Non-pigmented ciliary epithelial cell (primary cell): ENCODE measurements at places on chromosomes 6 and 20.

DNA sequence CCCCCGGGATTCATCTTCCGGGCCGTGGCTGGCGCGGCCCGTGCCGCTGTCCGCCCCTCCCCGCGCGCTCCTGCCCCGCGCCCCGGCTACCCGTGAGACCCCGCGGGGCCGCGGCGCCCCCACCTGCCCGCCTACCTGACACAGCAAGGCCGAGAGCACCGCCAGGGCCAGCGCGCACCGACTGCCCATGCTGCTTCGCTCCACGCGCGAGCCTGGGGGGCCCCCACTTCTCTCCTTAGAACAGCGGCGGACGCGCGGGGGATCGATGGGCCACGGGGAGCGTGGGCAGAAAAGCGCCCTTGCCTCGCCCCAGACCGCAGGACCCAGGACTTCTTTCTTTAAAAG is 955 bp downstream of the DLL1 start:
- no peak for DNase-seq

DNA sequence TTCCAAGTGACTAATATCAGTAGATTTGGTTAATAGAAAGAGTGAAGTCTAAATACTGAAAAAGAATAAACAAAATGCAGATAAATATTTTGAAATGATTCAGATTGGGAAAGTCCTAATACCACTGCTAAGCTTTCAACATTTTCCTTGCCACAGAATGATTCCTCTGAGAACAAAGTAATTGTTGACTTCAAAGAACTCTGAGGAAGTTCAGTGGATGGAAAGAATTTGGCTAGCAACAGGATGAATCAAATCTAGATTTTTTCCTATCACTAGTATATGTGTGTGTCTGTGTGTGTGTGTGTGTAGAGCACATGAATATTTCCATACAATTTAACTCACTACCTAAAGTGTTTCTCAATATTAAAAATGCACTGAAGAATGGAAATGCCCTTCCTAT is 107.9 kb upstream of the PREP start:
- DNase-seq = no peak

DNA sequence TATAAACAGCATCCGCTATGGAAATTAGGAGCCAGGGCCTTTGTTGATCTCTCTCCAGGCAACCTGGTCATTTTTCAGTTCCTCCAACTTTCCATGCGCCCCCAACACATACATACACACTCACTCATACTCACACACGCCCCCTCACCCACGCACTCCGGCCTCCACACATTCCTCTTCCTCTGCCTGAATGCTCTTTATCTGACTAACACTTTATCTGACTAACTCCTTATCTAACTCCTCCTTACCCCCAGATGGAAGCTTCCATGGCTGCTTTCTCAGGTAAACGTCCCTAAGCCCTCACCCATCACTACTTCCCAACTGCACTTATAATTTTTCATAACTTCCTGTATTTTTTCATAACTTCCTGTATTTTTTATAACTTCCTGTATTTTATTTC is 17.4 kb downstream of the CASS4 start:
- no peak for DNase-seq

DNA sequence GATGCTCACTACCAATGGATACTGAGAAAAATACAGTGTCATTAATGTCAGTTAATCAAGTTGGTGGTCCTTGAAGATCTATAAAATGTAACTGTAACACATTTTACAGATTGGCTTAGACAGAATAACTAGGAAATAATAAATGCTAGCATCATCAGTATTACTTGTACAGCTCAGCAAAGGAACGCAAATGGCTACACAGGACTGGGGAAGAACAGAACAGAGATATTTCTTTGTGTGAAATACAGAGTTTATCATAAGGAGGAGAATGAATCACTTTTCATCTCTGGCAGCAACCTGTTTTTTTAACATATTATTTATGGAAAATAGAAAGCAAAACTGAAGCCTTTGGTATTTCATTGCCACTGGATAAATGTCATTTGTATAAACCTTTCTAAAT is 8.2 kb upstream of the QKI start:
- no peak for DNase-seq

- DNase-seq = no peak
Measured at GRCh38 chr6:111487661-111488060, 4.6 kb upstream of the REV3L start.

- no peak for DNase-seq
Measured at GRCh38 chr6:14276071-14276470, 158.5 kb downstream of the CD83 start.

DNA sequence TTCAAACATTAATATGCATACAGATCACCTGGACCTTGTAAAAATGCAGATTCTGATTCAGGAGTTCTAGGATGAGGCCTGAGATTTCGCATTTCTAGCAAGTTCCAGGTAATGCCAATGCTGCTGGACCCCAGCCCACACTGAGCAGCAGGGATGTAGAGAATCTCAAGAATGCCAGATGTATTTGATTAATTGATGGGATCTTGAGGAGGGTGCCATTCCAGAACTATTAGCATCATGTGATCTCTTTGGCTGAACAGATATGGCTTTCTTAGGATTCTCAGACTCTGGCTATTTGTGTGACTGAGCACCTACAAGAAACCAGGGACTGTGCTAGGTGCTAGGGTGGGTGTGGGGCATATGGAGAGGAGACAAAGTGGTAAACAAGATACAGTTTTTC is 16.5 kb upstream of the SNX3 start:
- DNase-seq = no peak

DNA sequence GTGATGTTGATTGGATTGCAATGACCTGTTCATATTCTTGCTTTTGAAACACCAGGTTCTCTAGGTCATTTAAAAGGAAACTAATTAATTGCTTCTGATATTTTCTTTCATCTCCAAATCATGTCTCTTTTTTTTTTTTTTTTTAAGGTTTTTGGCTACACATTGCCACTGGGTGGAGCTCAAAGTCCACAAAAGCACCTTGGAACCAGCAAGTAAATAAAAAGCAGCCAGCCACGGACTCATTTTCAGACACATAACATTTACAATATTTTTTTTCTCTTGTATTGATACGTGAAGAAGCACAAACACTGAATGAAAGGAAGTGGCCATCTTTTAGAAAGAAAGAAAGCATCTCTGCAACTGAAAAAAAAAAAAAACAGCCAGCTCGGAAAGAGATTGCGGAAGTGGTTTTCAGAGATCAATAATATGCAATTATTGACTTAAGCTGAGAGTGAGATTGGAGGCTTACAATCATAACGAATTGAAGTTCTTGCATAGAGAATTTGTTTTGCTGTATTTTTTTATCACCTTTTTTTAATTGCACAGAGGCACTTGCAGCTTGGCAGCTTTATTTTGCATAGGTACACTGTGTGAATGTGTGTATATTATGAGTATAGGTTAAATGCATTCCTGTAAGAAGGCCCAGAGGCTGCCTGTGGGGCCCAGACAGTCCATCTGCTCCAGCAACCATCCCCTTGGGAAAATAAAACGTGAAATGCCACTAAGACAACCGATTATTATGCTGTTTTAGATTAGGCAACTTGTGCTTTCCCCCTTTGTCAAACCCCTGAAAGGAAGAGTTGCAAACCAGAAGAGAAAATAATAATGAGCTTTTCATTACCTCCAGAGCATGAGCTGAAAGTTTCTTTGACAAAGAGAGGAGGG is 28.2 kb downstream of the CGA start:
- DNase-seq = peak; percentile 42

DNA sequence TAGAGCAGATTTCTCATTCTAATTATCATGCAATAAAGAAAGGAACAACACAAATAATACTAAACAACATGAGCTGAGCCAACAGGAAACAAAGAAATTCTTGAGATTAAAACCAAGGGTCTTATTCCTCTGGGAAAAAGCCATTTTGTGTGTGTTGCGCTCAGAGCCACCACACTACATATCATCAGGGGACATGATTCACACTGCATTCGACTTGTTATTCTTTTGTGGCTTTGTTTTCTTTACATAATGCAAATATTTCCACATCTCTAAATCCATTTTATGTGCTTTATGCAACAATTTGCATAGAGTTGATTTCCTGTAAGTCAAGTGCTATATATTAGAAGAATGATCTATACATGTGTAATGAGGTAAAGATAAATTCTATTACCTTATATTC is 719.6 kb downstream of the TBC1D32 start:
- no peak for DNase-seq

- no peak for DNase-seq
Measured at GRCh38 chr20:41623625-41624375, 5.6 kb upstream of the CHD6 start.

DNA sequence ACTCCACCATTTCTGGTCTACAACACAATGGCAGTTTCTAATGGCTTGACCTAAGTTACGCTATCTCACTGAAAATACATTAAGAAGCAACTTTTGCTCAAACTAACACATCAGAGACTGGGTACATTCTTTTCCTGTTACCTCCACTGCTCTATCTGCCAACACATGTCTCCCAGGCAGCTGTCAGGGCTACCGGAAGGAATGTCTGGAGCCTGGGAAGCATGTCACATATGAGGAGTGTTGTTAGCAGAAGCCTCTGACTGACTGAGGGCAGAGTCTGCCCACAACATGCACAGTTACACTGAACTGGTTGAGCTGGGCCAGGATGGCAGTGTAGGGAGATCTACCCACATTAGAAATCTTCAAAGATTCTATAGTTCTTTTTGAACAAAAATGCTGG is 264.5 kb downstream of the KIF16B start:
- DNase-seq = no peak

DNA sequence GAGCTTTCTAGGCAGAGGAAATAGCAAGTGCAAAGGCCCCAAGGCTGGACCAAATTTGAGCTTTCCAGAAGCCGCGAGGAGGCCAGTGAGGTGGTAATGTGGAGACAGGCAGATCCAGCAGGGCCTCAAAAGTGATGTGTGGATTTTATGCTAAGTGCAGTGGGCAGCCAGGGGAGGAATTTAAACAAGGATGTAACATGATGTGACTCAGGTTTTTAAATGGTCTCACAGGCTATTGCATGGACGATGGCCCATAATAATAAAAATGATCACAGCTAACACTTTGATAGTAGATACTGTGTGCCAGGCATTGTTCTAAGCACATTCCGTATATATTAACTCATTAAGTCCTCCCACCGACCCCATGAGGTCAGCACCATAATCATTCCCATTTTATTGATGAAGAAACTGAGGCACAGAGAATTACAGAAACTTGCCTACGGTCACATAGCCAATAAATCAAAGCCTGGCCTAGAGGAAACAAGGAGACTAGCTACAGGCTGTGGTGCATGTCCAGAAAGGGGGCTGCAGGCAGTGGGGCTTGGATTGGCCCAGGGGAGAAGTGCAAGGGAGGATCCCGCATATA is 18.0 kb upstream of the PREX1 start:
- DNase-seq = no peak

- no peak for DNase-seq
Measured at GRCh38 chr20:63220696-63221399, 4.9 kb upstream of the YTHDF1 start.

GRCh38 chr6:160455081-160455480 is 106.9 kb downstream of the SLC22A3 start:
- DNase-seq = no peak

DNA sequence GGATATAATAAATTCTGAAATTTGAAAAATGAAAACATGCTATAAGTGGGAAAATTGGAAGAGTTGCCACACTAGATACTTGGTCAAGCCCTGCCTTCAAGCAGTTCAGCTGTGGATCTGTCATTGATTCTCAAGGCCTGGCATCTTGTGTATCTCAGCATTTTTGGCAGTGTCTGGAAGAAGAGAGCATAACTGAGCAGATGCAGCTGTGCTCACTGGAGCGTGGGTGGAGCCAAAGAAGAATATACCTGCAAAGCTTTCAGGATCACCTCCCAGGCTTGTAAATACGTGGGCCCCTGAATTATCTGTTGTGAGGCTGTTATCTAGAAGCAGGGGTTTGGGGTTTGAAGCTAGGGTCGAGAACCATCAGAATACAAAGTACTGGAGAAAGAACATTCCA is 31.3 kb upstream of the CHD6 start:
- DNase-seq = no peak

GRCh38 chr6:131459005-131459404 is 114.0 kb upstream of the ARG1 start:
- DNase-seq = no peak

- DNase-seq = no peak
Measured at GRCh38 chr20:57003012-57003411, 263.4 kb downstream of the BMP7 start.

DNA sequence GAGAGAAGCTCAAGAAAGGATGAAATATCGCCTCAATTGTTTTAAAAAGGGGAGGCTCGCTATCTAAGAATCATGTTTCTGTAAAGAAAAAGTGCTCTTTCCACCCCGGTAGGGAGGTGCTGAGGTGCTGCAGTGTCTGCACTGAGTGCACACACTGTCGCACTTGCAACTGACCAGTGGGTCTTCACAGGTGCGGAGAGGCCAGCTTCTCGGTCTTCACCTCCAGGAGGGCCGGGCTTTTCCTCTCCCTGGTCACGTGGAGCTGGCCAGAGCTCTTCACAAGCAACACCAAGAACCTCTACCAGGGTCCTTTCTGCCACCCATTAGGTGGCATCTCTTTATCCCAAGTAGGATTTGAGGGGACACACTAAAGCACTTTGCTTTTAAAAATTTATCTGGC is 27.8 kb upstream of the TCFL5 start:
- DNase-seq = no peak

DNA sequence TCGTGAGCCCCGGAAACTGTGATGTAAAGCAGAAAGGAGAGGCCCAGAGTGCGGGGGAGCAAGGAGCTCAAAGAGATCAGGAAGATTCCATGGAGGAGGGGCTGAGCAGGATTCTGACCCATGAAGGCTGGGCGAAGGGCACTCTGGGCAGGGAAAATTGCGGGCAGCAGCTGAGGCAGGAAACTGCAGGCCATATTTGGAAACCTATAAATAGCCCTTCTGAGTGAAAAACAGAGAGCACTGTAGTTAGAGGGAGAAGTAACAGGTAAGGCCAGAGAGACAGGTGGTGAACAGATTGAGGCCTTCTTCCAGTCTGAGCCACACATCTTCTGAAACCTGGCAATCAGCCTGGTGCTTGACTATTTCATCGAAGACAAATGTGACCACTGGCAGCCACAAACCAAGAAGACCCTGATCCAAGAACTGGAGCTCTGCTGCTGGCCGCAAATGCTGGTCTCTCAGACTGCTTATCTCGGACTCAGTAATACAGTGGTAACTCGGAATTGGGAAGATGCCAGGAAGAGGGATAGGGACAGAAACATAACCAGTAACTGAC is 14.1 kb upstream of the BEND3 start:
- no peak for DNase-seq

- DNase-seq = peak; percentile 58
Measured at GRCh38 chr6:158170656-158171081, 2.5 kb downstream of the GTF2H5 start.

- DNase-seq = no peak
Measured at GRCh38 chr20:32777177-32777956, 15.2 kb downstream of the DNMT3B start.

DNA sequence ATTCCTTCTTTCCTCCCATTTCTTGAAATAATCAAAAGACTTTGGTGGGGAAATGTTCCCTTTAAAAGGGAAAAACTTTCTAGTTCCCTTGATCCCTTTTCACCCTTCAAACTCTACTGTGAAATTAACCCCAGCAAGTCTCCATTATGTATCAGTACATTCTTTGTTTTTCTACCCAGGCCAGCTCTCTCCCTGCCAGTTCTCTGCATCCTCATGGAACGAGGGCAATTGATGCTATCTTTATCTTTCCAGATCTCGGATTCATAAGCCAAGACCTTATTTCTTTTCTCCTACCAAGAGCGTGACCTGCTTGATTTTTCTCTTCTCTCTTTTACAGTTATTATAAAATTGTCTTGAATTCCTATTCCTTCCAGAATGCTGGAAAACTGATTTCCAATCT is 75.8 kb downstream of the ADGRB3 start:
- DNase-seq = no peak
